Hematopoietic multipotent progenitor cell treated with erythropoietin and hydrocortisone succinate and interleukin-3 and kit ligand, for 6 days (in vitro differentiated cells): ENCODE measurements at places on chromosomes 13 and 19.

GRCh38 chr13:34675626-34676025, 266.4 kb upstream of the NBEA start:
- no peak for DNase-seq

DNA sequence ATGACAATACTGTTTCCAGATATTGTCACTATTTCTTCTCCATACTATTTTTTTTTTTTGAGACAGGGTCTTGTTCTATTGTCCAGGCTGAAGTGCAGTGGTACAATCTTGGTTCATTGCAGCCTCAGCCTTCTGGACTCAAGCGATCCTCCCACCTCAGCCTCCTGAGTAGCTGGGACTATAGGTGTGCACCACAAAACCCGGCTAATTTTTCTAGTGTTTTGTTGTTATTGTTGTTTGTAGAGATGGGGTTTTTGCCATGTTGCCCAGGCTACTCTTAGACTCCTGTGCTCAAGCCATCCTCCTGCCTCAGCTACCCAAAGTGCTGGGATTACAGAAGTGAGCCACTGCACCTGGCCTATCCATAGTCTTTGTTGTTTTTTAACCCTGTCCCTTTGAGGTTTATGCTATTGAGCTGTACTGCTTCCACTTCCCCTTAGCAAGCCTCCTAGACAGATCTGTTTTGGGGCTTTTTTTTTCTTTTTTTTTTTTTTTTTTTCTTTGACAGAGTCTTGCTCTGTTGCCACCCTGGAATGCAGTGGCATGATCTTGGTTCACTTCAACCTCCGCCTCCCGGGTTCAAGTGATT, 27.6 kb upstream of the MAP3K10 start:
- DNase-seq, result no peak

GRCh38 chr13:24632382-24633121, 47.7 kb upstream of the ATP12A start:
- no peak for DNase-seq

DNA sequence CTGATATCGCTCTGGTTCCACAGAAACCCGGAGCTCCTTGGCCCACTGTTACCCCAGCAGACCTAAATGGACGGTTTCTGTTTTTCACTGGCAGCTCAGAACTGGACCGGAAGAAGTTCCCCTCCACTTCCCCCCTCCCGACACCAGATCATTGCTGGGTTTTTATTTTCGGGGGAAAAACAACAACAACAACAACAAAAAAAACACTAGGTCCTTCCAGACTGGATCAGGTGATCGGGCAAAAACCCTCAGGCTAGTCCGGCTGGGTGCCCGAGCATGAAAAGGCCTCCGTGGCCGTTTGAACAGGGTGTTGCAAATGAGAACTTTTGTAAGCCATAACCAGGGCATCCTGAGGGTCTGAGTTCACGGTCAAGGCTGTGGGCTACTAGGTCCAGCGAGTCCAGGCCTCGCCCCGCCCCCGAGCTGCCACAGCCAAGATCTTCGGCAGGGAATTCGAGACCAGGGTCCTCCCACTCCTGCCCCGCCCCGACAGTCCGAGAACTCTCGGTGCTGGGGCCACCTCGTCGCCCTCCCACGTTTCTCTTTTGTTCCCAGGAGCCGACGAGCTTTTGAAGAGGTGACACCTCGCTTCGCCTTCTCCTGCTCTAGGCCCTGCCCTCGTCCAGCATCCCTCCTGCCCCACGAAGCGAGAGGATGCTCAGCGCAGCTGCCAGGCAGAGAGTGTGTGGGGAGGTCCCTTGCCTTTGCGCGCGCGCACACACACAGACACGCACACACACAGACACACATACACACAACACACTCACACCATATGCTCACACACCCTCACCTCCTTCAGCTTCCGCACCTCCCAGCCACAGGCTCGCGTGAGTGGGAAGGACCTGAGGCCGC, 8.8 kb downstream of the ZIC2 start:
- DNase-seq, result peak; percentile 3

GRCh38 chr19:41646589-41647204, 19.8 kb upstream of the CEACAM4 start:
- DNase-seq, result peak; percentile 55

- DNase-seq, result no peak
Observed at GRCh38 chr13:97285221-97285955, 63.3 kb downstream of the MBNL2 start.

DNA sequence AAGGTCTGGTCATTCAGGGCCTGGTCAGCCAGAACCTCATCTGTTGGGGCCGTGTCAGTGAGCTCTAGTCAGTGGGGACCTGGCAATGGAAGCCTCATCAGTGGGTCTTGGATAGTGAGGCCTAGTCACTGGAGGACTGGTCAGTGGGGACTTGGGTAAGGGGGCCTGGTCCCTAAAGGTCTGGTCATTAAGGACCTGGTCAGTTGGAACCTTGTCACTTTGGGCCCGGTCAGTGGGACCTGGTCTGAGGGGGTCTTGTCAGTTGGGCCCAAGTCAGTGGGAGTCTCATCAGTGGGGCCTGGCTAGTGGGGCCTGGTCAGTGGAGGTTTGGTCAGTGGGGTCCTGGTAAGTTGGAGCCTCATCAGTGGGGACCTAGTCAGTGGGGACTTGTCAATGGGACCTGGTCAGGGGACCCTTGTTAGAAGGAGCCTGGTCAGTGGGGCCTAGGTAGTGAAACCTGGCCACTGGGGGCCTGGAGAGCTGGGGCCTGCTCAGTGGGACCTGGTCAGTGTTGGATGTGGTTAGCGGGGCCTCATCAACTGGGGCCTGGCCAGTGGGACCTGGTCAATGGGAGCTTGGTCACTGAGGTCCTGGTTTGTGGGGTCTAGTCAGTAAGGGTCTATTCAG, 43.7 kb upstream of the TPM4 start:
- DNase-seq, result no peak

GRCh38 chr19:18086590-18087138, at the start of gene IL12RB1:
IL12RB1 (minus strand) TSS chr19:18086934; CDS start chr19:18086823, 111 bp downstream.
- peak; percentile 57 for DNase-seq

DNA sequence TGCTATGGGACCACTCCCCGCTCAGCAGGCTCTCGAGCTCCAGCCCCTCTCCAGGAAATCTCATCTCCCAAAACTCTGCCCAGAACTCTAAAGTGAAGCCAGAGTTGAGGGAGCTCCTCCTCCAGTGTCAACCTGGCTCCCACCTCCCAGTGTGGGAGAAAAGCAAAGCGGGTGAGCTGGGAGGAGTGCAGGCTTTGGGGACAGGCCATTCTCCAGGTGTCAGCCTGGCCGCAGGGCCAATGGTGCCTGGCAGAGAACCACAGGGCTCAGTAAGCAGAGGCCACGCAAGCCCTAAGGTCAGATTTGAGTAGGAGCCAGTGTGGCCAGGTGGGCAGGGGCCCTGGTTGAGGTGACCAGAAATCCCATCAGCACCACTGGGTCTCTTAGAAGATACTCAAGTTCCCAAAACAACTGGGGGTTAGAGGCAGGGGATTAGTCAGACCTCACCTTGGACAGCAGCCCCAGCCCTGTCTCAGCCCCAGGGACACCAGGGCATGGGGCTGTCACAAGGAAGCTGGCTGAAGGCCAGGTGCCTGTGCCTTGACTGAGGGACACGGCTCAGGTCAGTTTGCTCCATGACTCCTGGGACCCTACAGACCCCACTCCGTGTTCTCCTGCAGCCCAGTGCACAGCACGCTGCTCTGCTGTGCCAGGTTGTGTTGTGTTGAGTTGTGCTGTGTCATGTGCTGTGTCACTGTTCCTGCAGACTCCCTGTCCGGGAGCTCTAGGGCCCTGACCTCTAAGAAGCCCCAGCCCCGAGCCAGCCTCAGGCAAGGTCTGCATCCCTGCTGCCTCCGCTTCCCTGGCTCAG, 2.8 kb upstream of the ZNF181 start:
- DNase-seq, result peak; percentile 4

- DNase-seq, result peak; percentile 48
Observed at GRCh38 chr13:50529154-50529882, 314.2 kb downstream of the DLEU7 start.

- no peak for DNase-seq
Observed at GRCh38 chr13:37207691-37208451, 102.4 kb upstream of the CSNK1A1L start.

GRCh38 chr13:36344173-36344572, 2.0 kb downstream of the SPART start:
- DNase-seq, result peak; percentile 38

- no peak for DNase-seq
Observed at GRCh38 chr13:87361216-87361615, 310.0 kb upstream of the SLITRK5 start.

GRCh38 chr19:45217957-45218334, 27.3 kb downstream of the EXOC3L2 start:
- no peak for DNase-seq

- peak; percentile 60 for DNase-seq
Observed at GRCh38 chr19:13072188-13072908, 30.3 kb downstream of the LYL1 start.

DNA sequence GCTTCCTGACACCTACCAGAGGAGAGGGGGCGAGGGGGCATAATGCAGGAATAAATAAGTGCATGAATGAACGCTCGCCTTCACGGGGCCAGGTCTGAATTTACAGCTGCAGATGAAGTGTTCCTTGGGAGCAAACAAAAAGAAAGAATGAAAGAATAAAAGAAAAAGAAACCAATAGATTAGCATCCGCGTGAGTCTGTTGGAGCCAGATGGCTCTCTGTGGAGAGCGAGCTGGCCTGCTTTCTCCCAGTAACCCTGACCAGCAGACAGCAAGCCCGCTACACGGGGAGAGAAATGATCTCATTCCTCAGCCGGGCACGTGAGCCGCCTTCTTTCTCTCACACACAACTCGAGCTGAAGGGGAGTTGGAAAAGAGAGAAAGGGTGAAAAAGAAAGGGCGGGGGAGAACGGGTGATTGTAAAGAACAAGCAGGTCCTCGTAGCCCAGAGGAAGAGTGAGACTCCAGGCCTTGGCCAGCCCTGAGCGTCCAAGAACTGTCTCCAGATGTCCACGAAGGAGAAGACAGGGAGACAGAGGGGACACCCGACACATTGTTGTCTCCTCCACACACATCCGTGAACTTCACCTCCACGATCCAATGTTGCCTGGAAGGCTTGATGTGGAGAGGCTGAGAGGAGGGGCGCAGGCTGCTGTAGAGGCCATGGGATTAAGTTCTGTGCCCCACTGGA, 81.4 kb downstream of the RNASEH2B start:
- peak; percentile 27 for DNase-seq

GRCh38 chr19:49936549-49936948, 7.2 kb upstream of the NUP62 start:
- DNase-seq, result no peak

- DNase-seq, result no peak
Observed at GRCh38 chr19:15811476-15811875, 4.0 kb downstream of the OR10H1 start.

- DNase-seq, result no peak
Observed at GRCh38 chr13:19324325-19324724, 142.7 kb upstream of the TUBA3C start.

- no peak for DNase-seq
Observed at GRCh38 chr13:59501004-59501403, 662.7 kb downstream of the DIAPH3 start.

- peak; percentile 46 for DNase-seq
Observed at GRCh38 chr13:105363261-105364190, 1171.9 kb downstream of the EFNB2 start.

- DNase-seq, result no peak
Observed at GRCh38 chr13:102089177-102089576, 312.7 kb downstream of the FGF14 start.

- peak; percentile 84 for DNase-seq
Observed at GRCh38 chr19:49335071-49335783, at the start of gene CD37. CD37 (plus strand) TSS chr19:49335406; CDS start chr19:49335541, 135 bp downstream.

GRCh38 chr13:51495316-51495715, 42.5 kb upstream of the INTS6 start:
- DNase-seq, result no peak

DNA sequence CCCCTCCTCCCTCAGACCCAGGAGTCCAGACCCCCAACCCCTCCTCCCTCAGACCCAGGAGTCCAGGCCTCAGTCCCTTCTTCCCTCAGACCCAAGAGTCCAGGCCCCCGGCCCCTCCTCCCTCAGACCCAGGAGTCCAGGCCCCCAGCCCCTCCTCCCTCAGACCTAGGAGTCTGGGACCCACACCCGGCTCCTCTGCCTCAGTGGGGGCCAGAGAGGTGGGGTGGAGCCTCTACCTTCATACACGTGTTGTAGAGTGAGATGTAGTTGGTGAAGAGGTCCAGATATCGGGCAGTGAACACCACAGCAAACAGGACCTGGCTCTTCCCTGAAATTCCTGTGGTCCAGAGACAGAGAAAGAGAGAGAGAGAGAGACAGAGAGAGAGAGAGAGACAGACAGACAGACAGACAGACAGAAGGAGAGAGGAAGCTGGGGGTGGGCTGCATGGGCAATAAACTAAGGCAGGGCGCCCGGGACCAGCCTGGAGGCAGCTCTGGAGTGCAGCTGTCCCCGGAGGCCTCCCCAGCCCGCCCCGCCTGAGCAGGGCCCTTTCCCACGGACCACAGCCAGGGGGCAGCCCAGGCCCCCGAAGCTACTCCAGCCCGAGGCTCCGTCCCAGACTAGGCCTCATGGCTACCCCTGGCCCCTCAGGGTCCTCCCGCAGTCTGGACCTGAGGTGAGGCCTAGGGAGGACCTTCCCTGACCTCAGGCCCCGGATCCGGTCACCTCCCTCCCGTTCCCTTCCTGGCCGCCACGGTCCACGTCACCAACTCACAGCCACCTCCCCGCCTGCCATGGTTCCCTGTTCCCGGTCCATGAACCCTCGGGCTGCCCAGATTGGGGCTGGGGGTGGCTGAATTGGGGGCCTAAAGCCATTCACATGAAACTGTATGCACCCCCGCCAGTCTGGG, 907 bp downstream of the KDELR1 start:
- peak; percentile 79 for DNase-seq
